Lower leg skin (tissue), 4 donors: ENCODE measurements at places on chromosomes 2 and 18.

DNA sequence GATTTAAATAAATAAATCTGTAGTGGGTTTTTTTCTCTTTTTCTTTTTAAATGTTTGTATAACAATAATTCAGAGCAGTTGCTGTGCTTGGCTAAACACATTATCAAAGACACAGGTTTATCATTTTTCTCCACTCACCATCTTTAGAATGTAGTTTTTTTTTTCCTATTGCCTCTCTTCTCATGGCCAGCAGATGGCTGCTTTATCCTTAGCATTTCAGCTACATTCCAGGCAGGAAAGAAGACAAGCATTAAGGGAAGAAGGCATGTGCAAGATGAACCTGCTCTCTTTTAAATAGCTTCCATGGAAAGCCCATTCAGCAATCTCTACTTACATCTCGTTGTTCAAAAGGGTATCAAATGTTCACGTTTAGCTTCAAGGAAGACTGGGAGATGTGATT, 42.6 kb downstream of the ARHGAP15 start:
- DNase-seq, result no peak

GRCh38 chr2:21175895-21176646, 52.3 kb downstream of the TDRD15 start:
- DNase-seq, result no peak

- DNase-seq, result no peak
Measured at GRCh38 chr2:39304200-39304599, 60.4 kb upstream of the CDKL4 start.

- DNase-seq, result no peak
Measured at GRCh38 chr2:102142829-102143449, 393 bp downstream of the IL1R1 start.

DNA sequence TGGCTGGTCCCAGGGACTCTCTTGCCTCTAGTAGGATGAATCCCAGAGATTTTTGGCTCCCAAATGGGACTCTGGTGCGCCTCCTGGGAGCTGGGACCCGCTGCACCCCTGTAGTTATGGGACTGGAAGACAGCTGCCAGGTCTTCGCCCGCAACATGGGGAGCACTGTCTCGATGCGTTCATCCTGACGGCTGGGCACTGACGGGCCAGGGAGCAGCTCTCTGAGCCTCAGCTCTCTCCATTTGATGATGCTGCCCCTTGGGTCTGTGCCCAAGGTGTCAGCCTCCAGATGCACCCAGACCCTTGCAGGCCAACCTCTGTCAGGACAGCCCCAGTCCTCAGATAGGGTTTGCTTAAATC, 9.3 kb upstream of the ARMC9 start:
- peak; percentile 82 for DNase-seq

GRCh38 chr2:102585847-102586404, 33.4 kb upstream of the SLC9A2 start:
- no peak for DNase-seq
